Osteoblast (primary cell): ENCODE measurements at places on chromosomes 5 and 9.

- H3K4me1 ChIP-seq, result peaks cover 19% of the 10 kb centered on the region
- no peak overlapping the region for H3K4me3 ChIP-seq
- DNase-seq, result no peak
- H3K27me3 ChIP-seq, result no peaks in the 10 kb centered on the region
These were observed 22.8 kb downstream of the PTCH1 start for GRCh38 chr9:95494022-95494415.

DNA sequence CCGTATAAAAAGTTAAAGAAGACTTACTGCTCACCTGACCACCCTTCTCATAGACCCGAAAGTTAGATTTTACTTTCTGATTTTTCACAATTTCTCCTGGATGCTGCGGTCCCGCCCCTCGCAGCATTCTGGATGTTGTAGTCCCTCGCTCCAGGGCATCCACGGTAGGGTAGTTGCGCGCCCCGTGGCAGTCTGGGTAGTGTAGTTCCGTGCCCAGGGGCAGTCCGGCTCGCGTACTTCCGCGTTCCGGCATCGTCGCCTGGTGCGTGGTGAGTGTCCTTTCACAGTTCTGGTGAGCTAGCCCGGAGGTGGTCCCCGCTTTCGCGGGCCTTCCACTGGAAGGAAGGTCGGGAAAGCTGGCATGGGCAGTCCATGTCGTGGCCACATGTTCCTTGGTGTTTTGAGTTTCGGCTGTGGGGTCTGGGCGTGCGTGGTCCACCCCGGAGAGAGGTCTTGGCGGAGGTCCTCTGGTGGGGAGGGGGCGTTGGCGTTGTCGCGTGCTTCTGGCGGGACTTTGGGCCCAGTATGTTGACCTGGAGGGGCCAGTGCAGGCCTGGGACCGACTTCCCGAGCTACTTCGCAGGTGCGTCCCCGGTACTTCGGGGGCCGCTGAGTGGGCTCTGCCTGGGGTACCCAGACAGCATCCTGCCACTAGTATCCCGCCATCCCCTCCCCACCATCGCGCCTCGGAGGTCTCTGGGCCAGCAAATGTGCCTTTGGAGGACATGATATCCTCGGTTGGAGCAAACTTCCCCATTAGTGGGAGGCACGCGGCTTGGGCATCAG lies at the start of gene ZNF169:
ZNF169 (plus strand) TSS at position 222 of the 786 bp plus-strand sequence. CDS start 19,515 bp downstream, outside the sequence.
- H3K27me3 ChIP-seq, result peaks cover 3% of the 10 kb centered on the region
- DNase-seq, result peak; percentile 98
- no peaks in the 10 kb centered on the region for H3K36me3 ChIP-seq

DNA sequence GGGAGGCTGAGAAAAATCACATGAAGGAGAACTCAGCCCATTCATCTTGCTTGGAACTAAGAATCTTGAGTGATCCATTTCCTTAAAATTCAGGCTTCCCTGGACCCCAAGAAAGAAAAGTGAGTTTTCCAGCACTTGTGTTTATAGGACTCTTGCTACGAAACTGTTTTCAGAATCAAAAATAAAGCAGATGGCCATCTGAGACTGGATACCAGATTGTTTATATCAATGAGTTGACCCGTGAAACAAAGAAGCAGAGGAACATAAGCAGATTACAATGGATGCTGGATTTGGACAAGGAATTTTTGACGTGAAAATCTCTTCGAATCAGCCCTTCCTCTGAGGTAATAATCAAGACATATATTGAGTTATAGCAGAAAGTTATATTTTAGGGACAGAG lies 223.2 kb downstream of the SYK start:
- no peak for DNase-seq
- H3K27me3 ChIP-seq, result no peaks in the 10 kb centered on the region
- H3K36me3 ChIP-seq, result no peaks in the 10 kb centered on the region
- no peak overlapping the region for H3K4me3 ChIP-seq
- H3K27ac ChIP-seq, result no peak overlapping the region
- H3K4me1 ChIP-seq, result no peaks in the 10 kb centered on the region

DNA sequence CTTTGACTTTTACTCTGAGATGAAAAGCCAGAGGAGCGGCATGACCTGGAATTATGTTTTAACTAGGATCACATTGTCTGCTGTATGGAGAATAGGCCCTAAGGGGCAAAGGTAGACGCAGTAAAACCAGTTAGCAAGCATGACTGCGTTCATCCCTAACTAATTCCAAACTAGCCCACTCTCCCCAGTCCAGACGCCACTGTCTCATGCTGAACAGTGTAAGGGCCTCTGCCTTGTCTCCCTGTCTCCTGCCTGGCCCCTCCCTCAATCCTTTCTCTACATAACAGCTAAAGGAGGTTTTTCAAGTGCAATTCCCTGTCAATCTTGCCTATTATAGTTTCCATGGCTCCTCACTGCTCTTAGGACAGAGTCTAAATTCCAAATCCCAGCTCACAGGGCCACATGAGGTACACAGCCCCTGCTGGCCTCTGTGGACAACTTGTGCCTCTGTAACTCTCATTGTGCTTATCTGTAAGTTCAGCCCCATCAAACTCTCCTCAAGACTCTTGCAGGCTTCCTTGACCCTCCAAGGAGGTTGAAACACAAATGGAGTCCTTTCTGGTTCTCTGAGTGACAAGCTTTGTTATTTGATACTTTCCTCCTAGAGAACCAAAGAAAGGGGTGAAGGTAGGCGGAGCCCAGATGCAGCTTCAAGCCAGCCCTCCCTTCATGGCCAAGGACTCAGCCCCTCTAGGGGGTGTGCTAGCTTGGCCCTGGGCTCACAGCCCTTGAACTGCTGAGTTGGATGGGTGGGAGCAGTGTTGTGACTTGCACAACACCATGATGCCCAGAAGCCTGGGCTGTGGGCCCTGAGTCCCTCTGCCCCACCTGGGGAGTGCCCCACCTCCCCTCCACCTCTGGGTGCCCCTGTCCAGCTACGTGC lies 16.0 kb upstream of the SLC22A4 start:
- no peaks in the 10 kb centered on the region for H3K4me1 ChIP-seq
- H3K4me3 ChIP-seq, result no peak overlapping the region
- no peaks in the 10 kb centered on the region for H3K27me3 ChIP-seq
- no peak overlapping the region for H3K27ac ChIP-seq
- peak; percentile 88 for DNase-seq

DNA sequence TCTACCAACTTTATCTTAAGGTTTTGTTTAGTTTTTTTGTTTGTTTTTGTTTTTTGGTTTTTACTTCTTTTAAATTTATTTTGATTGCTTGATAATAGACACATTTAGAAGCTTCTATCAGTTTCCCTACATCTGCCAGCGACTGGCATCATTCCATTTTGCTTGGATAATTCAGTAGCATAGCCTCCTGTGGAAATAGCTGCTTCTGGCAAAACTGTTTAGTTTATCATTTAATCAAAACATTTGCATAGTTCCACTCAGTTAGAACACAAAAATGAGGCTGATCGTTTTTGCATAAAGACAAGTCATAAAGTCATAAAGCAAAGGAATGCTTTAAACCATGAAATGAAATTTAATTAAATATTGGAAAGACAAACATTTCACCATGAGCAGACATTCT lies 133.7 kb upstream of the NFIL3 start:
- peaks cover 5% of the 10 kb centered on the region for H3K4me1 ChIP-seq
- DNase-seq, result no peak
- no peaks in the 10 kb centered on the region for H3K36me3 ChIP-seq
- no peaks in the 10 kb centered on the region for H3K27me3 ChIP-seq
- no peak overlapping the region for H3K27ac ChIP-seq

GRCh38 chr9:134535171-134535570 lies 106.4 kb upstream of the COL5A1 start:
- no peaks in the 10 kb centered on the region for H3K36me3 ChIP-seq
- peaks cover 40% of the 10 kb centered on the region for H3K4me1 ChIP-seq
- H3K27ac ChIP-seq, result no peak overlapping the region
- no peak overlapping the region for H3K4me3 ChIP-seq

DNA sequence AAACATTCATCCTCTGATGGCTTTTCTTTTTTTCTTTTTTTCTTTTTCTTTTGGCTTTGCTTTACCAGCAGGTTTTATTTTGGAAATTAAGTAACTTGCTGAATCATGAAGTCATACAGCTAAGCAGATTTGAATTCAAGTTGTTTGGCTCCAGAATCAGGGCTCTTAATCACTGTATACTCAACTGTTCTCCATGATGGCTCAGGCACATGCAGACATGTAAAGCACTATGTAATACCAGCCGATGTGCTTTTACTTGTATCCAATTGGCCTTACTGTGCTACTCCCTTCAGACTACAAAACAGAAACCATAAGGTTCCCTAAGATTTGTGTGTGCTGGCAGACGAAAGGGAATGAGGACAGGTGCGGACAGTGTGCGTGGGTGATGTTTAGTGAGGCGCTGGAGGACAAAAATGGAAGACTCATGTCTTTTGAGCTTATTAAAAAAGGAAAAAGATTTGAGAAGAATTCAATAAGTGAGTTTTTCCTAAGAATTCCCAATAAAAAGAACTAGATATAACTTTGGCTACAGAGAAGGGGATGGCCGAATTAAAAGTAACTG lies 44.7 kb upstream of the OTP start:
- no peaks in the 10 kb centered on the region for H3K4me1 ChIP-seq
- H3K4me3 ChIP-seq, result no peak overlapping the region
- no peak overlapping the region for H3K27ac ChIP-seq
- H3K27me3 ChIP-seq, result no peaks in the 10 kb centered on the region
- no peak for DNase-seq

- DNase-seq, result no peak
- no peak overlapping the region for H3K4me3 ChIP-seq
- peaks cover 76% of the 10 kb centered on the region for H3K27me3 ChIP-seq
- H3K4me1 ChIP-seq, result no peaks in the 10 kb centered on the region
- H3K27ac ChIP-seq, result no peak overlapping the region
These were observed 17.5 kb downstream of the NR2F1 start for GRCh38 chr5:93600409-93601070.

DNA sequence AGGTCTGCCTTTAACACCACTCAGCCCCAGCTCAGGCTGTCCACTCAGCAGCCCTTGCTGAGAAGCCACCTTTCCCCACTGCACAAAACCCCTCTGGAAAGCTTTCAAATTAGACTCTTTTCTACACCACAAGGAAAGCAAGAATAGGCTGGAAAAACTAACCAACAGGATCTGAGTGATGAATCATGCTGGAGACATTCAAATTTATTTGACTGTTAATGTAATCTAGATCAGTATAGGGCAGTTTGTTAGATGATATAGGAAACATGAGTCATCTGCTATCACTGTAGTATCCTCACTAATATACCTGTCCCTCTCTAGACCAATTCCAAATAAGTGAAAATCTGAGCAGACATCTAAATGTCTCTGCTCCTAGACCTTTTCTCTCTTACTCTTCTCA lies 127.8 kb upstream of the PAM start:
- no peaks in the 10 kb centered on the region for H3K27me3 ChIP-seq
- DNase-seq, result peak; percentile 21
- H3K4me3 ChIP-seq, result no peak overlapping the region
- peaks cover 24% of the 10 kb centered on the region for H3K4me1 ChIP-seq
